ENCODE measurements at places on chromosomes 3 and 15.

GRCh38 chr15:91801836-91802534 lies 51.5 kb upstream of the SLCO3A1 start:
- DNase-seq: no peak

GRCh38 chr3:9420850-9421549 lies 23.6 kb downstream of the SETD5 start:
- DNase-seq: no peak

GRCh38 chr3:189262746-189263145 lies 91.0 kb downstream of the TPRG1 start:
- no peak for DNase-seq

DNA sequence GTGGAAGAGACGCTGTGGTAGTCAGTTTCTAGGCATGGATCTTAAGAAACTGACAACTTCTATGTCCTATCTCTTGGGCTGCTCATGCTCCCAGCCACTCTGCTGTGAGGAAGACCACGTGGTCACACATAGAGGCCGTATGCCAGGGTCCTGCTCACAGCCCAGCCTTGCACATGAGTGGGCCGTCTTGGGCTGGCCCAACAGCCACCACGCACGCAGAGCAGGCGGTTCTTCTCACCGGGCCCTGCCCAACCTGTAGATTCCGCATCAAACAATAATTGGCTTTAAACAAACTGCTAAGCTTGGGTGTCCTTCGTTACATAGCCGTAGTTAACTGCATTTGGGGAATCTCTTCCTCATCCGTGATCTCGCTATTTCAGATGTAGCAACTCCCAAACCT lies 26.0 kb downstream of the SLC41A3 start:
- DNase-seq: no peak

GRCh38 chr3:178847190-178847589 lies 224.4 kb downstream of the ZMAT3 start:
- no peak for DNase-seq

DNA sequence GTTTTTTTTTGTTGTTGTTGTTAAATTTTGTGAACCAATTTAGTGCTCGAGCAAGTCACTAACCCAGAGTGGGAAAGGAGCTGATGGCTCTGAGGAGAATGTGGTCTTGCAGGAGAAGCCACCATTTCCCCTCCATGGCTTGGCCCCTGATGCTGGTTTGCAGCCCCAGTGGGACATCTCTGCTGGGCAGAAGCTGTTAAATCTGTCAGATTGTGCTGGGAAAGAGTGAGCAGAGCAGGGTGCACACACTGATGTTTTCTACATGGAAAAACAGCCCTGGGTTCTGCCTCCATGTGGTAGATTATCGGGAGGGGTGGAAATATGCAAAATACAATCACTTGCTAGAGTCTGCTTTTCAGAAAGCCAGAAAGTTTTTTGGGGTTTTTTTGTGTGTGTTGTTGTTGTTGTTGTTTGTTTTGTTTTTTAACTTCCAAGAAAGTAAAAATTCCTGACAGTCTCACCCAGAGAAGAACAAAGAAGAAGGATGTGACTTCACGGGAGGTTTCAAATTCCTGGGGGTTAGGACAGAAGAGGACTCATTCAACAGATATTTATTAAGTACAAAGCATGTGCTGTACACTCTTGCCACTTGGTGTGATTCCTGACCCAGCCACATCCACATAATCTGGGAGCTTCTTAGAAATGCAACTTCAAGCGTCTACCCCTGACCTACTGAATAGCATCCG lies 133.7 kb downstream of the FOXB1 start:
- DNase-seq: no peak

GRCh38 chr3:109569135-109569846 lies 231.9 kb upstream of the DPPA4 start:
- no peak for DNase-seq

GRCh38 chr3:65871305-65872141 lies 167.2 kb downstream of the MAGI1 start:
- no peak for DNase-seq

- no peak for DNase-seq
Measured at GRCh38 chr15:64011736-64012135, 34.5 kb downstream of the DAPK2 start.

GRCh38 chr3:184981071-184981470 lies 169.1 kb downstream of the VPS8 start:
- no peak for DNase-seq

DNA sequence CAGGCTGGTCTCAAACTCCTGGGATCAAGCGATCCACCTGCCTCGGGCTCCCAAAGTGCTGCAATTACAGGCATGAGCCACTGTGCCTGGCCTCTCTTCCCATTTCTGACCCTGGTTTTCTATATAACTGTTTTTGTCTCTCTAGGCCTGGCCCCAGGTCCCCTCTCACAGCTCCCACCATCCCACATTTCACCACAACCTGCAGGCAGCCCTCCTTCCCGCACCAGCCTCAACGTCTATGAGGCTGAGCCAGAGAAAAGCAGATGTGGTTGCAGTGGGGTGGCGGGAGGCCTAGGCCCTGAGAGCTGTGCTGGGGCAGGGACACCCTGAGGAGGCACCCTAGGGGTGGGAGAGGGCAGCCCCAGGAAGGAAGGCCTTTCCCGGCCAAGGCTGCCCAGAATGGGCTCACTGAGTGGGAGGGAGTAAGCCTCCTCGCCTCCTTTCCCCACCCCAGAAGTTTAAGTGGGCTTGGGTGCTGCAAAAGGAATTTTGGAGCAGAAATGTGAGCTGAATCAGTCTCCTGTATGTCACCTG lies 99.7 kb downstream of the LSM3 start:
- no peak for DNase-seq

DNA sequence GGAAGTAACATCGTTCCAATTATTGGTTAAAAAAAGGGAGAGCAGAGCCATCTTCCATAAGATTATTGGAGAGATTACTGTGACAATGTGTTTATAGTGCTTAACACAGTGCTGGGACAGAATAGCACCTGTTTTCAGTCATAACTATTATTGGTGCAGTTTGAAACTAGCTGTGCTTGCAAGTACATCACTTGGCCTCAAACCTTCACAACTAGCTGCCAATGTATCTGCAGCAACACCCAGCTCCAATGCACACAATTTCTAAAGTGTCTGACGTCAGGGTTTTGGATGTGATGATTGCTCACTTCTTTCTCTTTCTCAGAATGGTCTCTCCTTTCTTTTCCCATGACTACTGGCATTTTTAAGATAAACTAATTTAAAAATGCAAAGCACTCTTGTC lies 246.2 kb downstream of the SV2B start:
- no peak for DNase-seq

GRCh38 chr15:97893967-97894366 lies 66.5 kb upstream of the ARRDC4 start:
- no peak for DNase-seq

- DNase-seq: no peak
Measured at GRCh38 chr3:1752205-1752604, 346.5 kb upstream of the CNTN4 start.

DNA sequence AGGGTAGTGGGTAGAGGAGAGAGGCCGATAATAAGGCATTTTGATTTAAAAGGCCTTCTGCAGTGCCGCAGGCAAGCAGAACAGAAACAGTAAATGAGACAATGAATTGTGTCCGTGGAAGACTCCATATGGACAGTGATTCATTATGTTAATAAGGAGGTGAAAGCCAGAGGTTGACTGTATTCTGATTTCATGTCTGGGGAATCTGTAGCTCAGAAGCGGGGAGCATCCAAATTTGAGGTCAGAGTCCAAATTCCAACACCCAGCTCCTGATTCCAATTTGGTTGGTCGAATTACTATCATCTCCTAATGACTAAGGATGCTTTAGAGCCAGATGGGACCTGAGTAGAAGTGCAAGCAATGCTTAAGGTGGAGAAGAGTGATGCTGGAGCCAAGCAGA lies 1.0 kb upstream of the TBC1D21 start:
- no peak for DNase-seq

- no peak for DNase-seq
Measured at GRCh38 chr3:46849686-46850467, 13.4 kb downstream of the MYL3 start.

DNA sequence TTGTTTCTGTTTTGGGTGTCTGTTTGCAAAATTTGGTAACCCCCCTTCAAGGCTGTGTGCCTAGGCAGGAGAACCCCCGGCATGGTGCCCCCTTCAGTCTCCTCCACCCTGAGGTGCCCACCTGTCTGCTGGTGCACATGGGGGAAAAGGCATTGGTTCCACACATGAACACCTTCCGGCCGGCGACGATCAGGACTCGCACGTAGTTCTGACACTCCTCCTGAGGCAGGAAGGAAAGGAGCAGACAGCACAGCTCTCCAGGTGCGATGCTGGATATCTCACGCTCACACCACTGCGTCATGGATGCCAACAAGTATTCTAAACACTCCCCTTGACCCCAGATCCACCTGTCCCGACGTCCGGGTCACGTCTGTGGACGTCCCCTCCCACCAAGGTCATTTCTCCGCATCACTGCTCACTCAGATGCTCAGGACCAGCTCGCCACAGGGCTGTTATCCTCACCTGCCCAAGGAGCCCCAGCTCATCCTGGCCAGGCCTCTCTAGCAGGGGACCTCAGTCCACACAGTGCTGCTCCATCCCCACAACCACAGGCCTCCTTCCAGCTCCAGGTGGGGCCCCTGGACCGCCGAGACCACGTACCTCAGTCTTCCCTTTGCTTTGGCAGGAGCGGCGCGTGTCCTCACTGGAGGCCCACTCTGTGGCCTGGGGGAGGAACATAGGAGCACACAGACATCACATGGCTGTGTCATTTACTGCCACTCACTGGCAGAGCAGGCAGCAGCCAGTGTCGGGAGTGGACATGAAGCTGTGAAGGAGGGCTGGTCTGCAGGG lies 99.0 kb downstream of the SEMA5B start:
- no peak for DNase-seq

Data from amygdala (tissue), 56 donors.